ENCODE measurements at places on chromosomes 6 and 20. TPM values are rescaled to one million over a fixed set of nuclear protein-coding genes. Genes with fewer than 3 reads are reported as not detected.

PPIL4 gene
- total RNA-seq = 19.3 TPM

ZDHHC14 gene
- total RNA-seq = 6.8 TPM

PDE7B gene
- 13.6 TPM for total RNA-seq

VNN1 gene
- under 0.01 TPM for total RNA-seq

EYS gene
- total RNA-seq = 2.1 TPM

LY6G6D gene
- not detected for total RNA-seq

RNF182 gene
- total RNA-seq = under 0.01 TPM

CTAGE9 gene
- not detected for total RNA-seq

SLA2 gene
- not detected for total RNA-seq

TFAP2A gene
- total RNA-seq = not detected

SYCP2 gene
- 3.7 TPM for total RNA-seq

RSPO3 gene
- total RNA-seq = 6.3 TPM

C6orf141 gene
- total RNA-seq = 2.1 TPM

NMBR gene
- total RNA-seq = not detected

UBE2C gene
- 10.4 TPM for total RNA-seq

CAP2 gene
- total RNA-seq = 47.5 TPM

NKX2-2 gene
- total RNA-seq = not detected

ACTL10 gene
- 1.0 TPM for total RNA-seq

ERGIC3 gene
- 328 TPM for total RNA-seq

CLPSL2 gene
- not detected for total RNA-seq

FHL5 gene
- total RNA-seq = 2.1 TPM

FGD2 gene
- total RNA-seq = 7.3 TPM

PGC gene
- total RNA-seq = 0.52 TPM

IL17A gene
- not detected for total RNA-seq

AIF1 gene
- total RNA-seq = 19.8 TPM

SRMS gene
- not detected for total RNA-seq

KIF25 gene
- not detected for total RNA-seq

SLC2A10 gene
- 24.0 TPM for total RNA-seq

SEC63 gene
- 40.7 TPM for total RNA-seq

GJA10 gene
- not detected for total RNA-seq

DNMT3B gene
- total RNA-seq = 2.1 TPM

Data from skeletal muscle tissue (tissue), 5 donors.